Osteoblast (primary cell): ENCODE measurements at places on chromosomes 3 and 15. TPM values are rescaled to one million over a fixed set of nuclear protein-coding genes. Genes with fewer than 3 reads are reported as not detected.
A peak's percentile ranks its signal among the peaks of the same experiment; 100 is the strongest.

Gene UPK1B
- 0.29 and 0.36 TPM in 2 replicates for total RNA-seq

Gene ZIC1
- total RNA-seq = 2.1 and 3.6 TPM in 2 replicates

- H3K4me1 ChIP-seq = no peaks in the 10 kb centered on the region
- no peaks in the 10 kb centered on the region for H3K36me3 ChIP-seq
- no peak overlapping the region for H3K27ac ChIP-seq
- no peak overlapping the region for H3K4me3 ChIP-seq
- peak; percentile 80 for DNase-seq
- H3K27me3 ChIP-seq = no peaks in the 10 kb centered on the region
Observed at GRCh38 chr15:66657185-66658020, 44.6 kb upstream of the SMAD6 start.

Gene HYAL2
- 32.9 and 34.2 TPM in 2 replicates for total RNA-seq

DNA sequence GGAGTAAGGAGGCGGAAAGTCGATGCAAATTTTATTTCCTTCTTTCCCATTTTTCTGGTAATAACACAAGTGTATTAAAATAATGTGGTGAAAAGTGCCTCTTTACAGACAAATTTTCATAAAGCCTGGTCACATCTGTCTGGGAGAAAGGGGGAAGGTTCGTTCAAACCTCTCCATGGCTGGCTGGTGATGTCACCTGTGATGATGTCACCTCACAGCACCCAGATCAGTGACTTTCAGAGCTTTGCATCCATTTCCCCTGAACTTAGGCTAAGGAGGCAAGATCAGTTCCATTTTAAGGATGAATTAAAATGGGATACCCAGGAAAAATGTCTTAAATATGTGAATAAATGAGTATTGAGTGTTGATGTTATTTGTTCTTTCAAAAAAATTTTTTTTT lies 34.1 kb downstream of the ATP10A start:
- H3K36me3 ChIP-seq = no peaks in the 10 kb centered on the region
- H3K27me3 ChIP-seq = no peaks in the 10 kb centered on the region
- peak overlapping the region; percentile 97 for H3K27ac ChIP-seq
- H3K4me1 ChIP-seq = peaks cover 28% of the 10 kb centered on the region

DNA sequence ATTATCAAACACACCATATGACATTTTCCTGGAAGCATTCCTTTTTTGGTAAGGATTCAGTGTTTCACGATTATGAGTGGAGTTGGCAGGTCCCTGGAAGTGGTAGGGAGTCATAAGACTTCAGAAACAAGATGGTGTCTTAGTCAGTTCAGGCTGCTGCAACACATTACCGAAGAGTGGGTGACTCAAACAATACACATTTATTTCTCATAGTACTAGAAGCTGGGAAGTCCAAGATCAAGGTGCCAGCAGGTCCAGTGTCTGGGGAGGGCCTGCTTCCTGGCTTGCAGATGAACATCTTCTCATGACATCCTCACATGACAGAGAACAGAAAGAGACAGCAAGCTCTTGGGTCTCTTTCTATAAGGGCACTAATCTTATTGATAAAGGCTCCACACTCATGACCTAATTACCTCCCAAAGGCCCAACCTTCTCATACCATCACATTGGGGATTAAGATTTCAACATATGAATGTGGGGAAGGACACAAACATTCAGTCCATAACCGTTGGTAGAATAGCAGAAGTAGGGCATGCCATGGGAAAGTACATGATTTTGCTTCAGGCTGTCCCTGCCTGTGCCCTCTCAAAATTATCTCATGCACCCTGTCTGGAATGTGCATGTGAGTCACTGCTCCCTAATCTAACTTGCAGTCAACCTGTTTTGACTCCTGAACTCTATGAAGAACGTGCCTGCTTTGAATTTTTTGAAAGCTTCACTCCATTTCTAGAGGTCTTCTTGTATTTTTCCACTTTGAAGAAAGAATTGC lies 72.5 kb downstream of the GTPBP8 start:
- DNase-seq = no peak
- H3K36me3 ChIP-seq = no peaks in the 10 kb centered on the region
- H3K4me1 ChIP-seq = no peaks in the 10 kb centered on the region
- no peaks in the 10 kb centered on the region for H3K27me3 ChIP-seq
- H3K27ac ChIP-seq = no peak overlapping the region

Gene CPLX3
- total RNA-seq = not detected in 2 replicates

DNA sequence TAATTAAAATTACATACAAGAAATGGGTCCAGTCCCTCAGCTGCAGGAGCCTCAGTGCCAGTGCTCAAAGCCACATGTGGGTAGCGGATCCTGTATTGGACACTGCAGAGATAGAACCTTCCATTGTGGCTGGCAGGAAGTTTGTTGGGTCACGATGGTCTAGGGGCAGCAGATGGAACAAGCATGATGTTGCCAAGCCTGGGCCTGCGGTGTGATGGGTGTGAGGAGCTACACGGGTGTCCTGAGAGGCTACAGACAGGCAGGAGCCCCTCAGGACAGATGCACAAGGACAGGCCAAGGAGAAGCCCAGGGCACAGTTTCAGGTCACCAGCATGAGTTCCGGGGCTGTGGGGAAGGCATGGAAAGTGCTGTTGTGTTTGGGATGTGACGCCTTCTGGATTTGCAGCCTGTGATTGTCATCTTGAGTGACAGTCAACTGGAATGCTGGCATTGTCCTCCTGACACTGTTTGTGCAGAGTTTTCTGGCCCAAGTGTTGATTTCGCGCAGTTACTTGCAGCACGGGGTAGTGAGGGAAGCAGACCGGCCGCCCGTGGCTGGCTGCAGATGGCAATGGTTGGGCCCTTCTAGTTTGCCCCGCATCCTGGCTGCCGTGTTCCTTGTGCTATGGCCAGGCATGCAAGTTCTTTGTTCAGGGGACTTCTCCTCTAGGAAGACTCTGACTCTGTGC lies 177.1 kb downstream of the NSMCE3 start:
- H3K27me3 ChIP-seq = no peaks in the 10 kb centered on the region
- no peak for DNase-seq
- no peak overlapping the region for H3K4me3 ChIP-seq
- H3K36me3 ChIP-seq = no peaks in the 10 kb centered on the region
- H3K27ac ChIP-seq = no peak overlapping the region
- H3K4me1 ChIP-seq = no peaks in the 10 kb centered on the region

- peak overlapping the region; percentile 76 for H3K27ac ChIP-seq
- peak; percentile 31 for DNase-seq
- H3K4me1 ChIP-seq = peaks cover 10% of the 10 kb centered on the region
- H3K36me3 ChIP-seq = no peaks in the 10 kb centered on the region
- peaks cover 3% of the 10 kb centered on the region for H3K27me3 ChIP-seq
- H3K4me3 ChIP-seq = no peak overlapping the region
Observed at GRCh38 chr3:187369089-187369447, 883 bp downstream of the RTP4 start.

Gene CCR3
- not detected in 2 replicates for total RNA-seq

Gene PCOLCE2
- total RNA-seq = 19.7 and 21.4 TPM in 2 replicates

GRCh38 chr3:59267021-59267420 lies 217.2 kb upstream of the CFAP20DC start:
- H3K27ac ChIP-seq = no peak overlapping the region
- DNase-seq = no peak
- no peak overlapping the region for H3K4me3 ChIP-seq

Gene CATSPER2
- total RNA-seq = 1.1 and 3.8 TPM in 2 replicates

GRCh38 chr3:123505820-123506219 lies 56.9 kb upstream of the ADCY5 start:
- H3K27ac ChIP-seq = no peak overlapping the region
- H3K36me3 ChIP-seq = no peaks in the 10 kb centered on the region
- H3K4me1 ChIP-seq = no peaks in the 10 kb centered on the region
- no peak for DNase-seq
- no peaks in the 10 kb centered on the region for H3K27me3 ChIP-seq
- no peak overlapping the region for H3K4me3 ChIP-seq

GRCh38 chr3:17802950-17803349 lies 60.5 kb upstream of the TBC1D5 start:
- no peaks in the 10 kb centered on the region for H3K27me3 ChIP-seq
- no peak overlapping the region for H3K4me3 ChIP-seq
- no peak overlapping the region for H3K27ac ChIP-seq

Gene CLDN1
- total RNA-seq = 0.29 and 1.1 TPM in 2 replicates

DNA sequence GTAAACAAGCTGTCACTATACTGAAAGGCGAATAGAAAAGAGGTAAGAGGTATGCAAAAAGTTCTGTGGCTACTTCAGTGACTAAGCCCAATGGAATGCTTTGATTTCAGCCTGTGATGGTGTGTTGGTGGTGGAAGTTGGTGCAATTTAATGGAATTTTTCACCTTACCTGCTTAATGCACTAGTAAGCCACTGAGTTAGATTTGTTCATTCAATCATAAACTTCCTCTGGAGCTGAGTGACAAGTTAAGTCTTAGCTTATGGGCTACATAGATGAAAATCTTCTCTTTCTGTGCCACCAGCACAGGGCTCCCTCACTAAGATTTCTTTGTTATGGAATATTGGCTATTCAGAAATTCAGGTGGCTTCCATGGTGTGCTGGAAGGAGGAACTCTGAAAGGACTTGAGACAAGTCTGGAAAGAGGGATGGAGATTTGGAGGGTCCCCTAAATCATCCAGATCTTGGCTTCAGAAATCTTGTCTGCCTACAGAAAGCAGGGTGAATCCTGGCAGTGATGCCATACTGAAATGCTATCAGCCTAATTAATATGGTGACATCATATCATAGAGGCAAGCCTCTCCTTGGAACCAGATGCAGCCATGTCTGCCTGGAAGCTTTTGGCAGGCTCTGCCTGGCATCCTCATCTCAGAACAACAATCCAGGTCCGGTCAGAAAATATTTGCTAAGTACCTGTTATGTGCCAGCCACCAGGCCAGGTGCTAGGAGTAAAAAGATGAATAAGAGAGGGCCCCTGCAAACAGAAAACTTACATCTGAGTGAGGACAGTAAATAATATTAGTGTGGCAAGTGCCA lies 8.1 kb upstream of the GAP43 start:
- no peaks in the 10 kb centered on the region for H3K27me3 ChIP-seq
- no peak overlapping the region for H3K27ac ChIP-seq
- no peak for DNase-seq
- H3K4me3 ChIP-seq = no peak overlapping the region
- no peaks in the 10 kb centered on the region for H3K36me3 ChIP-seq

- no peak for DNase-seq
- no peaks in the 10 kb centered on the region for H3K4me1 ChIP-seq
- no peak overlapping the region for H3K27ac ChIP-seq
- H3K4me3 ChIP-seq = no peak overlapping the region
- H3K27me3 ChIP-seq = no peaks in the 10 kb centered on the region
Observed at GRCh38 chr3:84547971-84548970, 410.5 kb upstream of the CADM2 start.

DNA sequence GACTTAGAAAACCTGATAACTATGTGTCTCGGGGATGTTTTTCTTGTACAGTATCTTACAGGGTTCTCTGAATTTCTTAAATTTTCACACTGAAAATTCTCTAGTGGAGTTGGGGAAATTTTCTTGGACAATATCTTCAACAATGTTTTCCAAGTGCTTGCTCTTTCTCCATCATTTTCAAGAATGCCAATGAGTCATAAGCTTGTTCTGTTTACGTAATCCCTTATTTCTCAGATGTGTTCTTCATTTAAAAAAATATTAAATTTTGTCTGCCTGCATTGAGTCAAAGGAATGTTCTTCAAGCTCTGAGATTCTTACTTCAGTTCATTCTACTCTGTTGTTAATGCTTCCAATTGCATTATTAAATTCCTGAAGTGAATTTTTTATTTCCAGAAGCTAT lies 21.9 kb upstream of the PLSCR2 start:
- H3K36me3 ChIP-seq = no peaks in the 10 kb centered on the region
- H3K4me1 ChIP-seq = no peaks in the 10 kb centered on the region
- peak; percentile 34 for DNase-seq
- no peak overlapping the region for H3K4me3 ChIP-seq

DNA sequence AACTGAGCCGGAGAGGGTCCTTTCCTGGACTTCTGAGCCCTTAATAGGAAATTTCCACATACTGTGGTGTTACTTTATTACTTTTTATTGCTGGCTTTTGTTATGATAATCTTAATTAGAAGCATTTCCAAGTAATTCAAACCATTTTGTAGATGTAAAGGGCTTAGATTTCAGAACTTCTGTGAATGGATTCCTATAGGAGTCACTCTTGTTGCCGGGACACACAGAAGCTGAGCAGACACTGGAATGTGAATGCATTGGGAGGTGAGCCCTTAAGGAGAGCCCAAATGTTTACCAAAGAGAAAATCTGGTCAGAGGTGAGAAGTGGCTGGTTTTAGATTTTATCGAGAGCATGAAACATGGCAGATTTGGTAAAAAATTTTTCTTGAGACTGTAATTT lies 87.4 kb downstream of the FNDC3B start:
- no peak for DNase-seq
- peaks cover 33% of the 10 kb centered on the region for H3K36me3 ChIP-seq
- H3K4me1 ChIP-seq = peaks cover 62% of the 10 kb centered on the region
- H3K4me3 ChIP-seq = no peak overlapping the region
- peak overlapping the region; percentile 52 for H3K27ac ChIP-seq
- H3K27me3 ChIP-seq = no peaks in the 10 kb centered on the region

- no peaks in the 10 kb centered on the region for H3K4me1 ChIP-seq
- H3K27me3 ChIP-seq = peaks cover 3% of the 10 kb centered on the region
- H3K36me3 ChIP-seq = no peaks in the 10 kb centered on the region
- H3K4me3 ChIP-seq = no peak overlapping the region
- no peak for DNase-seq
Observed at GRCh38 chr3:9205345-9206143, 43.9 kb downstream of the SRGAP3 start.

Gene ENTPD3
- 0.36 and 0.88 TPM in 2 replicates for total RNA-seq

GRCh38 chr3:49352890-49353421 lies 5.2 kb downstream of the GPX1 start:
- H3K27ac ChIP-seq = peak overlapping the region; percentile 40
- peaks cover 18% of the 10 kb centered on the region for H3K36me3 ChIP-seq
- H3K27me3 ChIP-seq = no peaks in the 10 kb centered on the region
- no peak for DNase-seq
- H3K4me1 ChIP-seq = peaks cover 36% of the 10 kb centered on the region

Gene IGF1R
- total RNA-seq = 18.8 and 30.9 TPM in 2 replicates

- no peaks in the 10 kb centered on the region for H3K27me3 ChIP-seq
- no peaks in the 10 kb centered on the region for H3K4me1 ChIP-seq
- H3K4me3 ChIP-seq = no peak overlapping the region
- H3K27ac ChIP-seq = no peak overlapping the region
- no peaks in the 10 kb centered on the region for H3K36me3 ChIP-seq
Observed at GRCh38 chr3:42134867-42135464, 43.8 kb downstream of the TRAK1 start.

GRCh38 chr15:101561584-101561906 lies 72.0 kb upstream of the PCSK6 start:
- H3K27me3 ChIP-seq = peaks cover 28% of the 10 kb centered on the region
- H3K4me3 ChIP-seq = no peak overlapping the region
- no peaks in the 10 kb centered on the region for H3K36me3 ChIP-seq
- peaks cover 8% of the 10 kb centered on the region for H3K4me1 ChIP-seq
- H3K27ac ChIP-seq = no peak overlapping the region
